ENCODE measurements at places on chromosomes 13 and 19. TPM values are rescaled to one million over a fixed set of nuclear protein-coding genes. Genes with fewer than 3 reads are reported as not detected.

Gene POSTN
- 795 TPM for total RNA-seq

Gene C19orf33
- total RNA-seq: 16.6 TPM

Gene POU4F1
- total RNA-seq: 0.92 TPM

Gene RPL18
- 1,428 TPM for total RNA-seq

Gene TRAPPC5
- 26.7 TPM for total RNA-seq

Gene BORCS8
- total RNA-seq: 8.5 TPM
